Smooth muscle cell of the pulmonary artery (primary cell): ENCODE measurements at places on chromosomes 3 and 15. TPM values are rescaled to one million over a fixed set of nuclear protein-coding genes. Genes with fewer than 3 reads are reported as not detected.

The PLA1A gene
- 0.13 and 0.30 TPM in 2 replicates for total RNA-seq

The MST1R gene
- 0.79 and 1.4 TPM in 2 replicates for total RNA-seq

The PPP1R14D gene
- total RNA-seq, result not detected in 2 replicates

The CPN2 gene
- total RNA-seq, result not detected in 2 replicates

The GOLGA8J gene
- not detected in 2 replicates for total RNA-seq

The CHP1 gene
- total RNA-seq, result 64.0 and 73.2 TPM in 2 replicates

The RYR3 gene
- 0.07 TPM in 1 of 2 replicates, not detected in the other for total RNA-seq

The RGMA gene
- 1.3 and 1.7 TPM in 2 replicates for total RNA-seq

The FGD5 gene
- total RNA-seq, result 0.20 and 2.0 TPM in 2 replicates

The MUC20 gene
- 0.20 and 0.50 TPM in 2 replicates for total RNA-seq

The CCR1 gene
- 0.26 TPM in 1 of 2 replicates, not detected in the other for total RNA-seq

The P3H2 gene
- total RNA-seq, result 23.8 and 25.7 TPM in 2 replicates

The ECE2 gene
- total RNA-seq, result 0.17 TPM in 1 of 2 replicates, not detected in the other

The RHOV gene
- total RNA-seq, result 0.07 TPM in 1 of 2 replicates, not detected in the other

The ALDH1A2 gene
- 0.86 and 3.8 TPM in 2 replicates for total RNA-seq

The GUCA1C gene
- total RNA-seq, result not detected in 2 replicates

The COL8A1 gene
- total RNA-seq, result 133 and 540 TPM in 2 replicates

The CGGBP1 gene
- total RNA-seq, result 59.3 and 79.3 TPM in 2 replicates

The SH2D7 gene
- not detected in 2 replicates for total RNA-seq

The NLGN1 gene
- 2.3 and 5.8 TPM in 2 replicates for total RNA-seq

The TNFAIP8L3 gene
- 6.9 and 7.4 TPM in 2 replicates for total RNA-seq

The IL17RE gene
- 0.89 and 2.1 TPM in 2 replicates for total RNA-seq
